ENCODE measurements at places on chromosomes 3 and 15.

- DNase-seq: no peak
Observed at GRCh38 chr3:67706934-67707333, 52.5 kb upstream of the SUCLG2 start.

DNA sequence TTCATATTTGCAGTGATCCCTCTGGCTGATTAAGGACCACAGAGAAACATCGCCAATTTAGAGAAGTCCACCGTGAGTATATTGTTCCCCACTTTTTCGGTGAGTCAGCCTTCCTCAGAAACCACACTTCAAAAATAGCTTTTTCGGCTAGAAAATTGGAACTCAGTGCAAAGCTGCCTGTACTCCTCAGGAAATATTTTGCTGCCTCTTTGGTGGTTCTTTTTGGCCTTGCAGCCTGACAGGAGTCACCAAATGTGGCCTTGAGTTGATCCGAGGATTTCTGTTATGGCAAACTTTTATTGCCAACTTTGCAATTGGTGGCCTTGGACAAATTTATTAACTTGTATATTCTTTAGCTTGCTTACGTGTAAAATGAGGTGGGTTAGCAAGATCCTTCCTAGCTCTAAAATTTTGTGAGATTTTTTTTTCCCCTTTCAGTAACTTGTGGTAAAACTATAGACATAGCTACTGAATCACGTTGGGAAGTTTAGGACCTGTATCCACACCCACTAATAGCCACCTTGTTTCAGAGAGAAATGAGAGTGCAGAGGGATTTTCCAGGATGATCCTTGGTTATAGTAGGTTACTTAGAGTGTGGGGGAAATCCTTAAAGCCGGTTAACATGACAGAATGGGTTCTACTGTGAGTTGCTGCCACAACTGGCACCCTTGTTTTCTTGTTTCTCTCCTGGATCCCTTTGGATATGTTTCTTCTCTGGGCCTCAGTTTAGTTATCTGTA is 9.9 kb downstream of the ARL6IP5 start:
- no peak for DNase-seq

DNA sequence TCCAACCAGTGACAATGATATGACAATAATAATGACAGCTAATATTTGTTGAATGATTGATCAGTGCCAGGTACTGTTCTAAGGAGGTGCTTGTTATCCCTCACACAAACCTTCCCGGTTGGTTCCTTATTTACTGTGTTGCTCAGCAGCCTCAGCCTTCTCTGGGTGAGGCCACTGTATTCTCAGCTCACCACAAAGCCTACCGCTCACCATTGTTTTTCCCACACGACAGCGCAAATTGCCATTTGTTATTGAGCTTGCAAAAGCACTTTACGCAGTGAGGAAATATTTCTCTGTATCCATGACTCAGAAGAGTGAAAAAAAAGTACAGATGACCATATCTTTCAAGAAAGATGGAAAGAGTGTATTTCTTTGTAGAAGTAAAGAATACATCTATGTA is 49.5 kb upstream of the PDZRN3 start:
- no peak for DNase-seq

DNA sequence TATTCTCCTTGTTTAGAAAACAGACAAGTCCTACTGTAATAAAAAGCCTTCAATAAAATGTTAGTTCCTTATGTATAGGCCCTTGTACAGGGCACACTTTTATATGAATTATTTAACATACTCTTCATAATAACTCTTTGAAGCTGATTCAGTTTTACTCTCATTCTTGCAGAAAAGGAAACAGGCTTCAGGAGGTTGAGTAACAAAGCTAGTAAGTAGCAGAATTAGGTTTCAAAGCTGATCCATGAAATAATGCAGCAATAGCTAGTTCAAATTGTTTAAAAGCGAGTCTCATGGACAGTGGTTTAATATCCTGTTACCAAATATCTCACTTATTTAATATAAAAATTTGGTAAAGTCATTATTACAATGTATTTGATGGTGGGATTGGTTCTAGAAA is 25.0 kb downstream of the TCF12 start:
- DNase-seq: no peak

GRCh38 chr3:155640098-155640497 is 104.8 kb downstream of the PLCH1 start:
- DNase-seq: no peak

GRCh38 chr3:123698813-123699212 is 114.0 kb upstream of the HACD2 start:
- no peak for DNase-seq

- DNase-seq: no peak
Observed at GRCh38 chr15:77412972-77413698, 6.8 kb downstream of the PEAK1 start.
